Epithelial cell of proximal tubule (primary cell): ENCODE measurements at places on chromosomes 5 and 9. TPM values are rescaled to one million over a fixed set of nuclear protein-coding genes. Genes with fewer than 3 reads are reported as not detected.

The NOXA1 gene
- total RNA-seq, result 0.14 and 2.1 TPM in 2 replicates

The ECSCR gene
- total RNA-seq, result 0.12 and 0.65 TPM in 2 replicates

The NIPAL4 gene
- 2.4 and 5.6 TPM in 2 replicates for total RNA-seq

- DNase-seq, result no peak
These were observed 3.2 kb downstream of the CRHBP start for GRCh38 chr5:76956033-76956432.

- no peak for DNase-seq
These were observed 43.4 kb upstream of the PAM start for GRCh38 chr5:102711525-102712385.

DNA sequence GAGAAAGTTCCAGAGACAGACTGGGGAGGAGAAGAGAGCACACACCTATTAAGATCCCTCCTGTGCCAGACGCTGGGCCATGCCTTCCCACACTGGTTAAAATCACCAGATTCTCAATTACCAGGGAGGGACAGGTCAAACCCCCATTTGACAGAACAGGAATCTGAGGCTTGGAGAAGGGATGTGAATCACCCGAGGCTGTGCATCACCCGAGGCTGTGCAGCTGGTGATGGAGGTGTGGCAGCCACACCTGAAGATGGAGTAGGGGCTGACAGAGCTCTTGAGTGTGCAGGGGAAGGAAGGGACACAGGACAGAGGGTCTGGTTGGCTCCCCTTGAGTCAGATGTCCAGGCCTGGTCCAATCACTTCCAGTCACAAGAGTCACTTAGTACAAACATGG, 70.6 kb downstream of the LMX1B start:
- DNase-seq, result no peak

GRCh38 chr5:6838736-6839135, 125.5 kb downstream of the TENT4A start:
- no peak for DNase-seq

GRCh38 chr5:1495525-1495897, 28.2 kb downstream of the LPCAT1 start:
- no peak for DNase-seq

DNA sequence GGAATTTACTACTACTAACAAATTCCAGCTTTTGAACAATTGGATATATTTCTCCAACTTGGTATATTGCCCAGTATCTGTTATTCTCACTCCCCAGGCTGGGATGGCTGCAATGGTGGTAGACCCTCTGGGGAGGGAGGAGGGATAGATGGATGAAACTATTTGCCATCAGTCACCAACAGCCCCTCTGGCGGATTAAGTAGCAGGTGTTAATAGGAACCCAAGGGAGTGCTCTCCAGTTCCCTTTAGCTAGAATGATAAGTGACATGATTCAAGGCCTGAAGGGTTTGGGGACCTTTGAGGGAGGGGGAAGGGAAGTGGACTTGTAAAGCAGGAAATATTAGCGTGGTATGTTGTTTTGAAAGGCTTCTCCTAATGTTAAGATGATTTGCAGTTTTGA, 824.0 kb upstream of the ARRDC3 start:
- no peak for DNase-seq

- DNase-seq, result no peak
These were observed 32.5 kb downstream of the FAM240B start for GRCh38 chr9:38687389-38687842.

DNA sequence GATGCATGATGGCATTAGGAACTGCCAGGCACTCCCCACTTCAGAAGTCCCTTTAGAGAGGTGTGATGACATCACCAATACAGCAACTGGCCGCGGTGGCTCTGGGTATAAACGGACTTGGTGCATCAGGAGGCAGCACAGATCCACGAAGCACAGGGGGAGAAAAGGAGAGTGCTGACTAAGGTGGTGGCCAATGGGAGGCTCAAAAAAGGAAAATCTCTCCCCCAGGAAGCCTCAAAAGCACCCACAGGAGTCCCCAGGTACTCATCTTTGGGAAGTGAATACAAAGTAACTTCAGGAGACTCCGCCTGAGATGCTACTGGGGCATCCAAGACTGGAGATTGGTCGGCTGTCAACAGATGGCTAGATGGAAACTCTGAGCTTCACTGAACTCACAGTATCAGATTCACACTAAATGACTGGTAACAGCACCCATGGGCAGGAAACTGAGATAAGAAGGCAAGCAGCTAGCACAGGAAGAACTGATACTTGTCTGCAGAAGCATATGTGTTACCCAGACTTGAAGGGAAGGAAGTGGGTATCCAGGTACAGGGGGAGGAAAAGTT, 7.6 kb downstream of the TTC39B start:
- no peak for DNase-seq

- no peak for DNase-seq
These were observed 179.7 kb upstream of the GPR151 start for GRCh38 chr5:146695646-146696045.

DNA sequence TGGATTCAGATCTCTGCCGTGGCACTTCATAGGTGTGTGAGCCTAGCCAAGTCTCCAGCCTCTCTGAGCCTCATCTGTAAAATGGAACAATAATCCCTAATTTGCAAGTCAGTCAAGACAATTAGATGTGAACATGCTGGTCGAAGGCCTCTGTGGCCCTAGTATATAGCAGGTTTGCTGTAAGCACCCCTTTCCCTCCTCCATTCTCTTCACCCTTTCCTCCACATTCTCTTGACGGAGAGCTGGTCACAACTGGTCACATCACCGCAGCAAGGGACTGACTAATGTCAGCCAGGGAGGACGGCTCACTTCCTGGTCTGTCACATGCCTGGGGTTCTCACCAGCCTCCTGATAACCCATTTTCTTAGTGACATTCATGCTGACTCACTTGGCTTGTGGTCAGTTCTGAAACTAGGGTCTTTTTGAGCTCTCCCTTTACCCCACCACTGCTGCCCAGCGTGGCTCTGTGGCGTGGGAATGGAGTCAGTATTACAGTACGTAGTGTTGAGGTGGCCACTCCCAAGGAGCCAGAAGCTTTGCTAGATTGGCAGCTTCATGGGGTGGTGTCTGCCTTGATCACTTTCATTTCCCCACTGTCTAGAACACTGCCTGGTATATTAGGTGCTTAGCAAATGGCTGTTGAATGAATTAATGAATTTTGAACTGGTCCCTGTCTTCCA, 47.8 kb downstream of the ERGIC1 start:
- DNase-seq, result no peak

- DNase-seq, result no peak
These were observed 60.4 kb upstream of the CTSL start for GRCh38 chr9:87665505-87665904.

- no peak for DNase-seq
These were observed 307.8 kb upstream of the ARRDC3 start for GRCh38 chr5:91690921-91691320.

DNA sequence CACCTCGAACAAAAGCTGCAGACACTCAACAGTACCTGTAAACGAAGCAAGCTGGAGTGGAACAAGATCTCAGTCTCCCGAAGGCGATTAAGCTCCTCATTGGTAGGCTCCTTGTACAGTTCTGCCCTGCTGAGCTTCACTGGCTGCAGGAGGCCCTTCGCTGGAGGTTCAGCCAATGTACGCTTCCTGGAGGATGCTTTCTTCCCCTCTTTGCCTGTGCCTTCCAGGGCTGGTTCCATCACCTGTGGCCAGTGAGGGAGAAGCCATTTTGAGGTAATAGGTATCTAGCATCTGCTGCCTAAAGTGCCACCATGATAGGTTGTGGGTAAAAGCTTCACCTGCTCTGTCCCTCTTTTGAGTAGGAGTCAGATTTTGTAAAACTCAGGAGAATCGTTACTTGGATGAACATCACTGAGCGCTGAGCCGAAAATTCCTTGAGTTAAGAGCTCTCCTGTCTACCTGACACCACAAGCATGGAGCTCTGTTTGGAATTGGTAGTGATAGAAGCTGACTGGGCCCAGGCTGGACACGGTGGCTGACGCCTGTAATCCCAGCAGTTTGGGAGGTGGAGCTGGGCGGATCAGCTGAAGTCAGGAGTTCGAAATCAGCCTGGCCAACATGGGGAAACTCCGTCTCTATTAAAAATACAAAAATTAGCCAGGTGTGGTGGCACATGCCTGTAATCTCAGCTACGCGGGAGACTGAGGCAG, 1.4 kb downstream of the NOL6 start:
- no peak for DNase-seq
